NCI-H1105 treated with DMSO at 0.1 percent for 48 hours (cell line): ENCODE measurements at places on chromosomes 1 and 21.

DNA sequence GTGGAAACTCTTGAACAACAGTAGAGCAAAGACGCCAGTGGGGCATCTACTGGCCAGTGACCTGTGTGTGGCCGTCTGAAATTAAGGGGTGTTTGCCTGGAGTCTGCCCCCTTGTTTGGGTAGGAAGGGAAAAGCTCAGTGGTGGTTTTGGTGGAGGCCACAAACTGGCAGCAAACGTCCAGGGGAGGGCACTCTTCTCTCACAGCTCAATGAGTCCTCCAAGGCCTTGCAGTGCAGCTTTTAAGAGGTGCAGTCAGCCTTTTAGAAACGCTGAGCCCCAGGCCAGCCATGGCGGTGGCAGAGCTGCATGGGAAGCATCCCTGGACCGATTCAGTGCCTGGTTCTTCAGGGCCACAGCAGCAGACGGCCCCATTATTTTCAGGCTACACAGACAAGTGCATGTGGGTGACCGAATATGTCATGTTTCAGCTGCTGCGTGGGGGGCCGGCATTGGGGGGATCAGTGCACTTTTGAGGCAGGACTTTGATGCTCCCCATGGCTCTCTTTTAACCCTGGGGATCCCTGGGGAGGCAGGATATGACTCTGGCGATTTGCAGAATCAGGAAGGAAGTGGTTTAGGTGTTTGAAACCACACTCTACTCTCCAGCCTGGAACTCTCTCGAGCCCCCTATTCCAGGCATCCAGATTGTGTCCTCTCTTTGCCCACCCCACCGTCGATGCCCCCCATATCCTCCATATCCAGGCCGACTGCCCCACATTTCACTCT, 414.0 kb downstream of the PRDM2 start:
- DNase-seq: peak; percentile 51

GRCh38 chr1:91523482-91523881, 22.8 kb downstream of the CDC7 start:
- DNase-seq: no peak

DNA sequence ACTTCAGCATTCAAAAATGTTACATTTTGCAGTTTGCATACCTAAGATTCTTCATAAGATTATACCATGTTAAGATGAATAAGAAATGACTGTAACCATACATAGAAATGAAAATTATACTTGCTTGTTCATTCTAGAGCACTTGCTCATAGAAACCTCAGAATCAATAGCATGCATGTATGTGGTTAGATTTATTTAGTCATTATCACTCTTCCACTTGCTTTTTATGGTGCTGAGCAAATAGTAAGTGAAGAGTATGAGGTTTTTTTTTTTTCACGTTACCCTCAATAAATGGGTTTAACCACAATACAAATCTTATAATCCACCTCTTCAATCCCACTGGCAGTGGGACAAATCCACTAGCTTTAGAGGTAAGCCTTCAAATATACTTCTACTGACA, 84.7 kb downstream of the LRRC53 start:
- no peak for DNase-seq

DNA sequence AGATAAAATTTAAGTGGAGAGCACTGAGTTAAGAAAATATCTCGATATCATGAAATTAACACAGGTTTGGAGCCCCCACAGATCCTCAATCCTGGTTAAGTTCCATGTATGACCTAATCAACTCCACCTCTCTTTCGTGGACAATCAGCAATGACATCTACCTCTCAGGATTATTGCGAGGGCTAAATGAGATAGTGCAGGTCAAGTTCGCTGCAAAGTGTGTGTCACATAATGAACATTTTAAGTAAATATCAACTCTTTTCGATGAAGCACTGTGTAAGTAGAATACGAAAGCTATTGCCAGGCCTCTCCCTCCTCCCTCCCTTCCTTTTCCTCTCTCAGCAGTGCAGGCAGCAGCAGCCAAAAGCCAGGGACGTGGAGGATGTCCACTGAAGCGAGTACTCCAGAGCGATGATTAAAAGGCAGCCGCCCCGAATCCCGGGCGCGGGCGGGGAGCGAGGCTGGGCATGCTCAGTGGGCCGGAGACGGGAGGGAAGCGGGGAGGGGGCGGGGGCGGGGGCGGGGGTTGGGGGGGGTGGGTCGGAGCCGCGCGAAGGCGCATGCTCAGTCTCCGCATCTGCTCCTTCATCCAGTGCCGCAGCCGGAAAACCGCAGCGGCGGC, at the start of gene CAMSAP2:
Gene CAMSAP2, plus strand, starts transcription at position 567 of the 622 bp plus-strand sequence. CDS start 935 bp downstream, outside the sequence.
- DNase-seq: peak; percentile 90

DNA sequence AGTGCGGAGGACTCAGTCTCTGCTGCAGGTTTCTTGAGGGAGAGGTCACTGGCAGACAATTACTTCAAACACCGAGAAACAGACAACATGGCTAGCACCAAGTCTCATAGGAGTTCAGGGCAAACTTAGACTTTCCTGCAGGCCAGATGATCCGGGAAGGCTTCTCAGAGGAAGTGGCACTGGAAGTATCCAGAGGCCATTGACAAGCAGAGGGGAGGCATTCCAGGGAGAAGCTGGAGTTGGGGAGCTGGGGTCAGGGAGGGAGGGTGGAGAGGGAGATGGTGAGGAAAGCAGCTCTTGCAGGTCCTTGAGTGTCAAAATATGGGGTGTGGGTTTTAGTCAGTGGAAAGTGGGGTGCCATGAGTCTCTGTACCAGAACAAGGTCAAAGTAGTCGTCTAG, 147.9 kb downstream of the KAZN start:
- no peak for DNase-seq

DNA sequence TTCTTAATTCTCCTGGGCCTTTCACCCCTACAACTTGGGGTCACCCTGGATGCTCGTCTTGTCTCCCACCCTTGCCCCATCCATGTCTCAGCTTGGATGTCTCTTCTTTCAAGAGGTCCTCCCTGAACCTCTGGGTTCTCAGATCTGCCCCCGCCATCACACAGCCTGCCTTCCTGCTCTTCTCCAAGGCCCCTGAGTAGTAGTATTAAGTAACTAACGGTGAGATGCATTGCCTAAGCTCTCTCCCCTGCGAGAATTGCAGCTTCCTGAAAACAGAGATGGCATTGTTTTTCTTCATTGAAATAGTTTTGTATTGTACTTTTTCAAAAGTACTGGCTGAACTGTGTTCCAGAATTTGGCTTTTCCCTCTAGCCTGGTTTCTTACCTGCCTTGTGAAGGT, 16.0 kb downstream of the MIIP start:
- DNase-seq: no peak

DNA sequence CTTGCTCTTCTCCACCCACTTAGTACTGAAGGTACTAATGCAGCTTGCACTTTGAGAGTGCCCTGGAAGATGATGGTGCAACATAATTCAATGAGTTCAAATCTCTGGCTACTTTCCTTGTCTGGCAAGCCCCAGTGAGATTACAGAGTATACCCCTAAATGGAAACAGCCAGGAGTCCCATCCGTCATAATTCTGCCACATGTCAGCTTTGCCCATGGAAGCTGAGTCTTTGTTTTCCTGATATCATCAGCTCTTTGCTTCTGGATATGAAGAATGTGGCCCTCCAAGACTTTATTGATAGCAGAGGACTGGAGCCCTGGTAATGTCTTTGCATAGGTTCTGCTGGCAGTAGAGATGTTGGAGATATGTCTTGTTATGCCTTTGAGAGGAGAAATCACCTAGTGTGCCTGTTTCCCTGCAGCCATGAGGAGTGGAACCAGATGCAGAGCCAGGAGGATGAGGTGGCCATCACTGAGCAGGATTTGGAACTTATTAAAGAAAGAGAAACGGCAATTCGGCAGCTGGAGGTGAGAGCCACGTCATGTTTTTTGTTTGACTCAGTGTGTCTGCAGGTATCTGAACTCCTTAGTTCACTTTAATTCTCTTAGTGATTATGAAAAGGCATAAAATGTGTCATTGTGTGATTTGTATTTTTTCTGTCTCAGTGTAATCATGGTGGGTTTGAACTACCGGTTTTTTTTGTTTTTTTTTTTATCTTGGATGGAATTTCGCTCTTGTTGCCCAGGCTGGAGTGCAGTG, 18.7 kb upstream of the PPP1R8 start:
- DNase-seq: no peak
